Peyer's patch (tissue), 4 donors: ENCODE measurements at places on chromosomes 1 and 21. TPM values are rescaled to one million over a fixed set of nuclear protein-coding genes. Genes with fewer than 3 reads are reported as not detected.

GRCh38 chr1:103336408-103336807 is 189.1 kb upstream of the RNPC3 start:
- no peak for DNase-seq

GRCh38 chr1:108049178-108049819 is 84.3 kb upstream of the VAV3 start:
- no peak for DNase-seq

DNA sequence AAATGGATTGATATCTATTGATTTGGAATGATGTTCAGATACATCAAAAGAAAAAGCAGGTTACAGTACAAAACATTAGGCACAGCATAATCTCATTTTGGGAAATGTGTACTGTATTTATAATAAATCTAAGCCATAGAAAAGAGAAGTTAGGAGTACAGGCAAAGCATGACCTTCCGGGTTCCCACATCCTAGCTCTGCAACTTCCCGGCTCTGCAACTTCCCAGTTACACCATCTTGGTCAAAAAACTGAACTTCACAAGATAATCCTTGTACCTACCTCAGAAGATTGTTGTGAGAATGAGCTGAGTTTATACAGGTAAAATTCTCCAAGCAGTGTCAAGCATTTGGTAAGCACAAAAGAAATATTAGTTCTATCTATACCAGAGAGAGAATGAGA is 21.7 kb upstream of the SLC44A3 start:
- no peak for DNase-seq

The COA6 gene
- 16.5 TPM for total RNA-seq

GRCh38 chr1:29736582-29737188 is 500.4 kb downstream of the PTPRU start:
- DNase-seq = no peak

DNA sequence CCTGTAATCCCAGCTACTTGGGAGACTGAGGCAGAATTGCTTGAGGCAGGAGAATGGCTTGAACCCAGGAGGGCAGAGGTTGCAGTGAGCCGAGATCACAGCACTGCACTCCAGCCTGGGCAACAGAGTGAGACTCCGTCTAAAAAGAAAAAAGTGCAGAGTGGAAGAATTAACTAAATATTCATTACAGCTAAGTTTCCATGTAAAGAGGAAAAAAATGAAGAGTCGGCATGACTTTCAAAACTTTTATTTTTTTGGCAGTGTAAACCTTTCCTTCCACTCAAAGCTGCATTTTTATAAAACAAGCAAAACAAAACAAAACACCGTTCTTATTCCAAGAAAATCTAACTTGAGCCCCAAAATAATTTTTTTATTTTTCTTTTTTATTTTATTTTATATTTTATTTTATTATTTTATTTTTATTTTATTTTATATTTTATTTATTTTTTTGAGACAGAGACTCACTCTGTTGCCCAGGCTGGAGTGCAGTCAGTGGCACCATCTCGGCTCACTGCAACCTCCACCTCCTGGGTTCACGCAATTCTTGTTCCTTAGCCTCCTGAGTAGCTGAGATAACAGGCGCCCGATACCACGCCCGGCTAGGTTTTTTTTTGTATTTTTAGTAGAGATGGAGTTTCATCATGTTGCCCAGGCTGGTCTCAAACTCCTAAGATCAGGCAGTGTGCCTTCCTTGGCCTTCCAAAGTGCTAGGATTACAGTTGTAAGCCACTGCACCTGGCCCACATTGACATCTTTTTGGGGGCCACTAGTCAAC is 62.9 kb downstream of the PACC1 start:
- DNase-seq = no peak

The ITLN2 gene
- 37.0 TPM for total RNA-seq
